T-helper 1 cell (primary cell): ENCODE measurements at places on chromosomes 16 and 17.

GRCh38 chr17:83080858-83081683, 1.7 kb downstream of the METRNL start:
- peak; percentile 42 for DNase-seq

- DNase-seq = no peak
Observed at GRCh38 chr16:54930005-54930868, at the start of gene IRX5. TSS of gene IRX5 (plus strand) at chr16:54930865. CDS start at chr16:54931199, 334 bp downstream.

DNA sequence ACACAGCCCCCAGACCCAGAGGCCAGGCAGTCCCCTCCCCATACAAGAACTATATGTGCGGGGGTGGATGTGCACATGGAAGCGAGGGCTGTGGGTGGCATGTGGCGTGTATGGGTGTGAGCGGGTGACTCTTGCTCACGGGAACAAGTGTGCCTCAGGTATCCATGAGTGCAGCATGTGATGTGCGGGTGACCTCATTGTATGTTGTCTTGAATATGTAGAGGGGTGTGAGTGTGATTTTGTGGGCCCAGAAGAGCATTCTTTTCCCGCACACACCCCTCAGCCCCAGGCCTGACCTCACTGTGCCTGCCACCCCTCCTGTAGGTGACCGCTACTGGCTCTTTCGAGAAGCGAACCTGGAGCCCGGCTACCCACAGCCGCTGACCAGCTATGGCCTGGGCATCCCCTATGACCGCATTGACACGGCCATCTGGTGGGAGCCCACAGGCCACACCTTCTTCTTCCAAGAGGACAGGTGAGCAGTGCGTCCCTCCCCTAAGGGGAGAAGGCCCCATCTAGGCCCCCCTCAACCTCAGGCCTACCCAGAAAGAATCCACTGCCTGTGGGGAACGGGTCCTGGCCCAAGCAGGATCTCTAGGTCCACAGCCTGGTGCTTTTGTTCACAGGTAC, 17.4 kb downstream of the MMP15 start:
- DNase-seq = no peak

GRCh38 chr17:36691606-36692005, 90.2 kb downstream of the MRM1 start:
- no peak for DNase-seq

DNA sequence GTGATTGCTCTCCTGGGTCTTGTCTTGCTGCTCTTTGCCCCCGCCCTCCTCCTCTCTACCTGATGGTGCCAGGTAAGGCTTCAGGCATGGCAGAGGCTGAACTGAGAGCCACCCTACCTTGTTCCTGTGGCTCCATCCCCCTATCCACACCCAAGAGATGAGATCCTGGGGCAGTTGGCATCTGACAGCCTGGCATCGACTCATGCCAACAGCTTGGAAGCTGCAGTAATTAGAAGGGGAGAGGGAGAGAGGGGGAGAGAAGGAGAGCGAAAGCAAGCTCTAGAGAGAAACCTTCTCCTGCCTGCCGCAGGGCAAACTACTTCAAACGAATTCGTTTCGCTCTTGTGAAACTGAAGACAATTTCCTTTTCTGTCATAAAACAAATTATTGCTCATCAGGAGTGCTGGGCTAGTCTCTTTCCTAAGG, 13.8 kb upstream of the SP6 start:
- DNase-seq = no peak

DNA sequence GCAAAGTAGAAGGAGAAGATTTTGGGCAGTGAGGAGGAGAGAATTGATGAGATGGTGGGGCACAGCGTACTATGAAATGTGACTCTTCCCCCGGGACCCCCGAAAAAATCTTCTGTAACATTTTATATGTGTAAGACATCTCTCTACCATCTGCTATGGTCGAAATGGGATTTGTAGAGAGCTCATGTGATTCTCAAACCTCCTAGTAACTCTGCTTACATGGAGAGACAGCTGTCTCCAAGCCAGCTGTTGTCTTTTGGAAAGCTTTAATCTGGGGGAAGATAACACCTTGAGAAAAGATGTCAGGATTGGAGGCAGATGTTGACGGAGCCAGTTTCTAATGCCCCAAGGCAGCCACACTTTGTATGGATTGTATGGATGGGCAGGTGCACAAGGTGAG, 94.1 kb downstream of the PRKCB start:
- no peak for DNase-seq

DNA sequence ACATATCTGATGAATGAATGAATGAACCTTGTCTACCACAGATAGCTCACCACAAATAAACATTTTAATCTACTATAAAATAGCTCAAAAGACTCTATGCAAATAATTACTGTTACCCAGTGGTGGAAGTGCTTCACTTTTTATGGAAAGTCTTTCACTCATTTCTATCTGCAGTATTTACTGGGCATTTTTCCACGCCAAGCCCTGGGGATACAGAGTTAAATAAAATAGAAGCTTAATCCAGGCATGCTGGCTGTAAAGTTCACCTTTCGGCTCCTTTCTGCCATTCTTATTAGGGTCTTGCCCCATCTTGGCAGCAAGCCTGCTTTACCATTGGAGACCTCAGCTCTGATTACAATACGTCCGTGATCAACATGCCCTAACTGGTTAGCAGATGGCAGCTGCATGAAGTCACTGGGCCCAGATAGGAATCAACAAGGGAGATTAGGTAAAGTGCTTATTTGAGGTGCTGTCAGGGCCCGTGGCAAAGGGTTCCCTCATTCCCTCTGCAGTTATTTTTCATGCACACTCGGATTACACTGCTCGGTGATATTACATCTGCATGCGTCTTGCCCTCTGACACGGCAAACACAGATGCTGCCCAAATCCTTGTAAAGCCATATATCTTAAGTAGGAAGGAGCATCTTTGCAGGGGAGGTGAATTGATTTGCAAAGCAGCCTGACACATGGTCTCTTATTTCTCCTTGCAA, 648.9 kb downstream of the WWOX start:
- DNase-seq = no peak

GRCh38 chr17:65763786-65764185, 202.3 kb upstream of the AXIN2 start:
- no peak for DNase-seq

DNA sequence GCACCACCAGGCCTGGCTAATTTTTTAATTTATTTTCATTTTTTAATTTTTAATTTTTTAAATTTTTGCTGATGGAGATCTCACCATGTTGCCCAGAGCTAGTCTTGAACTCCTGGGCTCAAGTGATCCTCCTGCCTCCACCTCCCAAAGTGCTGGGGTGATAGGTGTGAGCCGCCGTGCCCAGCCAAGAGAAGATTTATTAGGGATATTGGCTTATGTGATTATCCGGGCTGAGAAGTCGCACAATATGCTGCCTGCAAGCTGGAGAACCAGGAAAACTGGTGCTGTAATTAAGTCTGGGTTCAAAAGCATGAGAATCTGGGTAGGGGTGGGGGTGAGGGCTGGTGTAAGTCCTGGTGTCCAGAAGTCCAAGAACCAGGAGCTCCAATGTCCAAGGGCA, 2.5 kb upstream of the C16orf90 start:
- DNase-seq = no peak

GRCh38 chr16:27867122-27868110, 196.1 kb downstream of the GSG1L start:
- peak; percentile 16 for DNase-seq

DNA sequence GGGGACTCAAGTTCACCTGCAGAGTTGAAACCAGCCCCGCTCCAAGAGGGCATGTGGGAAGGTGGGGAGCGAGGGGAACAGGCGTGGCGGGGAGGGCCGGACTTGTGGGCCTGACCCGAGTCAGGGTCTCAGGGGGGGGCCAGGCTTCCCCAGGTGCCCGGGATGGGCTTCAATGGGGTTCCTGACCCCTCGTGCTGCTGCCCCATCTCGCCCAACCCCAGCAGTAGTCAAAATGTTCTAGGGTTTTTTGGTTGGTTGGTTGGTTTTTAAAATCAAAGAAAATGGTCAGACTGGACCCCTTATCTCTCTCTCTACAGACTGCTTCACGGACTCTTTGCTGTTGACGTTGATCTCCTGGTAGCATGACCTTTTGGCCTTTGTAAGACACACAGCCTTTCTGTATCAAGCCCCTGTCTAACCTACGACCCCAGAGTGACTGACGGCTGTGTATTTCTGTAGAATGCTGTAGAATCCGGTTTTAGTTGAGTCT, 69.5 kb downstream of the AMFR start:
- DNase-seq = no peak

GRCh38 chr17:9905078-9905415, at the start of gene RCVRN:
TSS of gene RCVRN (minus strand) at chr17:9905271. CDS start at chr17:9905180, 91 bp downstream.
- no peak for DNase-seq

- no peak for DNase-seq
Observed at GRCh38 chr17:3917391-3917931, 1.2 kb upstream of the P2RX1 start.

- no peak for DNase-seq
Observed at GRCh38 chr16:47499700-47500264, 38.7 kb downstream of the PHKB start.

DNA sequence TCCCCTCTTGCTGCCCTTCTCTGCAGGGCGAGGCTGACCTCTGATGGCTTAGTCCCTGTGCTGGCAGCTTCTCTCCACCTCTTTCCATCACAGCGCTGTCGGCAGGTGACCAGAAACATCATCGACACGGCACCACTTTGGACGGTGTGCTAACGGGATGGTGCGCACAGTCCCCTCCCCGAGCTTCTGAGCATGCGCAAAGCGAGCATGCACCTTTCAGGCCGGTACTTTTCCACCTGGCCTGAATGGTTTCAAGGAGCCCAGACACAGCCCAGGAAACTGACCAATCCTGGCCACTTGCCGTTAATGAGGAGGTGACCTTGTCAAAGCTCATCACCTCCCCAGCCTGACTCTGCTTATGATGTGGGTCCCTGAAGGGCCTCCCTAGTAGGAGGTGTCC, 54.8 kb downstream of the MGAT5B start:
- no peak for DNase-seq

- DNase-seq = no peak
Observed at GRCh38 chr17:3535253-3535995, 22.2 kb downstream of the TRPV3 start.

GRCh38 chr16:30602616-30603277, 7.4 kb downstream of the ZNF689 start:
- DNase-seq = no peak

DNA sequence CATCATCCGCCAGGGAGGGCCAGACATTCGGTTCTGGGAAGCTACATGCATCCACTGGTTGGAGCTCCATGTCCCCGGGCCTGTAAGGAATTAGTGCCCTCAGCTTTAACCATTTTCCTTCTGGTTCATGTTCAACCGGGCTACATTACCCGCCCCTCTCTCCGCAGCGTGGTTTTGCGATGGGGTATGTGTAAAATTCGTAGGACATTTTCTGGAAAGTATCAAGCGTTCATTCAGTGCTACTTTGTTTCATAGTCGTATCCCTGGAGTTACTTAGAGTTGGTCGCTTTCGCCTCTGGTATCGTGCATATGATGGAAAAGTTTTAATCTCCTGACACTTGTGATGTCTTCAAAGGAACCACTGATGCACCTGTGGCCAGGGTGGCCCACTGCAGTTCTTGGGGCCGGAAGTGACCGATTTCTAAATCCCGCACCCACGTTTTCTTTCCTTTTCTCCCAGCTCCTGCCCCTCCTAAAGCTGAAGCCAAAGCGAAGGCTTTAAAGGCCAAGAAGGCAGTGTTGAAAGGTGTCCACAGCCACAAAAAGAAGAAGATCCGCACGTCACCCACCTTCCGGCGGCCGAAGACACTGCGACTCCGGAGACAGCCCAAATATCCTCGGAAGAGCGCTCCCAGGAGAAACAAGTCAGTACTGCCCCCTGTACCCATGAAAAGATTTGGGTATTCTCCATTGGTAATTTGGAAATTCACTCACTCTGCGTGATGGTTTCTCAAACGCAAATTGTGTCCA, 637 bp downstream of the RPL23A start:
- peak; percentile 41 for DNase-seq

DNA sequence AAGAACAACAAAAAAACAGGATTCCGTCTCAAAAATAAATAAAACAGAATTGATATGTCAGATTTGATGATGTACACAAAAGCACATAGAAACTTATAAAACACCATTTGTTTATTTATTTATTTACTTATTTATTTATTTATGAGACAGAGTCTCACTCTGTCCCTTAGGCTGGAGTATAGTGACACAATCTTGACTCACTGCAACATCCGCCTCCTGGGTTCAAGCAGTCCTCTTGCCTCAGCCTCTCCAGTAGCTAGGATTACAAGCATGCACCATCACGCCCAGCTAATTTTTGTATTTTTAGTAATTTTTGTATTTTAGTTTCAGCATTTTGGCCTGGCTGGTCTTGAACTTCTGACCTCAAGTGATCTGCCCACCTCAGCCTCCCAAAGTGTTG, 21.4 kb downstream of the BCAS3 start:
- DNase-seq = no peak

DNA sequence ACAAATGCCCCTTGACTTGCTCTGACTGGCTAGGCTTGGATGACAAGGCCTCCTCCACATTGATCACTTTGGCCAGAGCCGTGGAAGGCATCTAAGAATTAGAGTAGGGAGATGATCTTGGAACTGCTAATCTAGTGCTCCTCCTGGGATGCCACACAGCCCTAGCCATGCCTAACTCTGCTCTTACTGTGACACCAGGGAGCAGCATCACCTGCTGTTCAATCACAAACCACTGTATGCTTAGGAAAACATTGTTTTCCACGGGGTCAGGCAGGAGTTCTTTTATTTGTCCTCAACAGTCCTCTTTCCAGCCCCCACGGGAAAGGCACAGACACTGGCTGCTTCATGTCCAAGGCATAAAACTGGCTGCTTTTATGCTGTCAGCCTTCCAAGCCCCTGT, 46.3 kb downstream of the C16orf78 start:
- DNase-seq = no peak

GRCh38 chr16:86554917-86555703, at the start of gene MTHFSD:
TSS of gene MTHFSD (minus strand) at chr16:86555235. CDS start at chr16:86555184, 51 bp downstream.
- peak; percentile 94 for DNase-seq

DNA sequence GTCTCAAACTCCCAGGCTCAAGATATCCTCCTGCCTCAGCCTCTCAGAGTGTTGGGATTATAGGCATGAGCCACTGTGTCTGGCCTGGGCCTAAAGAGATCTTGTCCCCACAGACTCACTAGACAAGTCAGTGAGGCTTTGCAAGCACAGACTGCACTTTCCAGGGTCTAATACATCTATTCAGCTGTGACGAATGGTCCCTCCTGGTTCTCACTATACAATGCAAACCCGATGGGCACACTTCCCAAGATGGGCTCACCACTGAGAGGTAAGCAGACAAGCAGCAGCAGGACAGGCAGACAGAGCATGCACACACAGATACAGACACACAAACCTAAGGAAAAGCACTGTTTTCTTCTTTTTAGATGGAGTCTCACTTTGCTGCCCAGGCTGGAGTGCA, 8.8 kb downstream of the MBTPS1 start:
- DNase-seq = no peak

DNA sequence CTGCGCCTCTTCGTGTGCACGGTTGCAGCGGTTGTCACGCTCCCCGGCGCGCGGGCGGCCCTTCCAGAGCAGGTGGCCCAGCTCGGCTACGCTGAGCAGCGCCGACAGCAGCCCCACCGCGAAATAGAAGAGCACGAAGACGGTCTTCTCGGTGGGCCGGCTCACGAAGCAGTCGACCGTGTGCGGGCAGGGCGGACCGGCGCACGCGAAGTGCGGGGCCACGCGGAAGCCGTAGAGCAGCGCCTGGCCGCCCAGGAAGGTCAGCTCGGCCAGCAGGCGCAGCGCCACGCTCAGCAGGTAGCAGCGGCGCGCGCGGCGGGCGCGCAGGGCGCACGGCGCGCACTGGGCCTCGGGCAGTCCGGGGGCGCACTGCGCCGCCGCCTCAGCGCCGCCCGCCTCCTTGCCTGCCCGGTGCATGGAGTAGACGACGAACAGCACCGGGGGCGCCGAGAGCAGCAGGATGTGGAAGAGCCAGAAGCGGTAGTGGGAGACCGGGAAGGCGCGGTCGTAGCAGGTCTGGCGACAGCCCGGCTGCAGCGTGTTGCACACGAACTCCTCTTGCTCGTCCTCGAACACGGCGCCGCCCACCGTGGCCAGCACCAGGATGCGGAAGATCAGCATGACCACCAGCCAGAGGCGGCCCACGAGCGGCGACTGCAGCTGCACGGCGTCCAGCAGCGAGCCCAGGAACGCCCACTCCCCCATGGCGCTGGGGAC, 1.3 kb downstream of the GJD3 start:
- no peak for DNase-seq
